ENCODE measurements at places on chromosomes 11 and 22.

DNA sequence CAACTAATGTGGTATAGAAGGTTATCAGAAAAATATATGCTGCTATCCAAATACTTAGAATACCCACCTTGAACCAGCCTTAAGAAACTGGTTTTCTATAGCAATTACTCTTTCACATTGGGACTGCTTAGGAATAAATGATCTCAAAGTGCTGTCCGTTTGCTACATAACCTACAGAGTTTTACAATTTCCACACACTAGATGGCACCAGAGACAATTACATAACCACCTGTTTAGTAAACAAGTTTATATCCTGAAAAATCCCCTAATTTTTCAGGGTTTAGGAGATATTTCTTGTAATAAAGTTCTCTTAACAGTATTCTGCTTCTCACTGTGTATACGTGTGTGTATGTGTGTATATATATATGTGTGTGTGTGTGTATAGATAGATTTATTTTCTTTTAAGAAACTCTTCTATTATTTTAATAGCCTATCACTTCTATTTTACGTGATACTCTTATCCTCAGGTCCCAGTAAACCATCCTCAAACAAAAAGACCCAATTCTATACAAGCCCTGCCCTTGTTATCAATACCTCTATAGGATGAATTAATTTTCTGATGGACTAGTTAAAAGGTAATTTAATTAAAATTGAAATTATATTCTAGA is 6.7 kb upstream of the OR5I1 start:
- DNase-seq = peak; percentile 11

DNA sequence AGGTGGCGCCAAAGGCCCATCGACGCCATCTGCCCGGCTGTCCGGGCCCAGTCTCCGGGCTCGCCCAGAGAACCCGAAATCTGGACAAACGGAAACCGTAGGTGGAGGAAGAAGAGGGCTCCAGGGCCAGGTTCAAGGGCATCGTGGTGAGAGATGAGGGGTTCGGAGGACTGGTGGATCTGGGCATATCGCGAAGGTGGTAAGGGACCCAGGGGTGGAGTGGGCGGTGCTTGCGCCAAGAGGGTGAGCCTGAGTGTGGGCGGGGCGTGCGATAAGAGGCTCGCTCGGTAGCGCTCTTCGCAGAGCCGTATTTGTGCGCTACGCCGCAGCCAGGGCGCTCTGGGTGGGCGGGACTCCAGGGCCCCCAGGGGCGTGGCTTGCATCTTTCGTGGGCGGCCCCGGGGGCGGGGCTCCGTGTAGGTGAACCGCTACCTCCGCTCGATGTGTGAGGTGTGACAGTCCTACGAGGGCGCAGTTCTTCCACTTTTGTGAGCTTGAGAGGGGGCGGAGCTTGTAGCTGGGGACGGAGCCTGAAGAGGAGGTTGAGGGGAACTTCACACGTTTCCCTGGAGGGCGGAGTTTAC is 4.8 kb downstream of the CD248 start:
- peak; percentile 90 for DNase-seq

- no peak for DNase-seq
Observed at GRCh38 chr11:118658429-118659313, 20.8 kb downstream of the TREH start.

DNA sequence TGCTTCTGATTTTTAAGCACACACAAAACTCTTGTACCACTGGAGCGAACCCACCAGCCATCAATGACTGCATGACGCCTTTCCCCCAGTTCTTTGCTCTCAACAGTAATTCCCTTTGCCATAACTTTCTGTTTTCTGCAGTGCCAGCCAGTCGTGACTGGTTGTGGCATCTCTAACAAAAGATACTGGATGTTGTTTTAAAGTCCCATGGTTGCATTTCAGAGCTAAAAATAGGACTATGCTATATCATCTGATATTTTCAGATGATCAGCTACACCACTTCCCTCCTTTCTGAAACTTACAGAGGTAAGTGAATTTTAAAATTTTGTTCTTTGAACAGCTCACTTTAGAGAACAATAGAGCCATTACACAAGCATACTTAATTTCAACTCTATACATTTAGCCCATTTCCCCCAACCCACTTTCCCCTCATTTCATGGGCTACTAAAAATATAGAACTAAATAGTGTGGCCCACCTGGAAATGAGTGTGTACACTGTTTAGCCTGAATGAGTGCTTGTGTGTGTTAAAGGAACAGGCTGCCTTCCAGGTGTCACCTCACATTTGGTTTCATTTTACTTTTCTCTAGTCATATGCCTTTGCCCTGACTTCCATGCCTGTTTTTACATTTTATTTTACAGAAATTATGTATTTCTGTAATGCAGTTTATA is 136.9 kb upstream of the ZC3H12C start:
- DNase-seq = no peak

DNA sequence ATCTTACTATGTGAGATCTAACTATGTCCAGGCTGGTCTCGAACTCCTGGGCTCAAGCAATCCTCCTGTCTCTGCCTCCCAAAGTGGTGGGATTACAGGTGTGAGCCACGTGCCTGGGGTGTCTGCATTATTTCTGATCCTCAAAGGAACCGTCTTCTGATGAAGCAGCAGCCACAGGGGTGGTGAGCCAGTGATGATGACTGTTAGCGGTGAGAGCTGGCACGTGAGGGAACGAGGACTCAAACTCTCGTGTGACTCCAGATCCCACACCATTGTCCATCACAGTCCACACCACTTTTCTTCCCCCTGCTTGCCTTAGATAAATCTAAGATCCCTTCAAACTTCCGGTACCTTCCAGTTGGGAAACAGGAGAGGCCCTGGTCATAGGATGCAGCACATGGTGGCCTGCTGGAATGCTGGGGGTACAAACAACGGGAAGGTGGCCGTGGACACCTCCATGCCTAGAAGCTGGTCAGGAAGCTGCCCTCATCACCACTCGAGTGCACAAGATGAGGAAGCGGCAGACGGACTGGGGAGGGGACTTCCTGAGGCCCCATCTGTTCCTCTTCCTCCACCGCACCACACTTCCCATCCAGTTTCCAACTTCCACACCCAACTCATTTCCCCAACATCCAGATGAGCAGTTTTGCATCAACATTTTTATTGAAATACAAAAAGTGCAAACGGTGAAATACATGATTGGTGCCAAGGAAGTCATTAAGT is 23.8 kb downstream of the ARHGAP1 start:
- DNase-seq = no peak

- no peak for DNase-seq
Observed at GRCh38 chr22:19070397-19071169, 51.6 kb downstream of the DGCR2 start.

- DNase-seq = peak; percentile 78
Observed at GRCh38 chr11:72771507-72771906, 19.3 kb upstream of the ARAP1 start.

- DNase-seq = no peak
Observed at GRCh38 chr22:29206372-29207242, 911 bp downstream of the EMID1 start.

- DNase-seq = no peak
Observed at GRCh38 chr11:94845622-94846021, 77.5 kb downstream of the AMOTL1 start.

DNA sequence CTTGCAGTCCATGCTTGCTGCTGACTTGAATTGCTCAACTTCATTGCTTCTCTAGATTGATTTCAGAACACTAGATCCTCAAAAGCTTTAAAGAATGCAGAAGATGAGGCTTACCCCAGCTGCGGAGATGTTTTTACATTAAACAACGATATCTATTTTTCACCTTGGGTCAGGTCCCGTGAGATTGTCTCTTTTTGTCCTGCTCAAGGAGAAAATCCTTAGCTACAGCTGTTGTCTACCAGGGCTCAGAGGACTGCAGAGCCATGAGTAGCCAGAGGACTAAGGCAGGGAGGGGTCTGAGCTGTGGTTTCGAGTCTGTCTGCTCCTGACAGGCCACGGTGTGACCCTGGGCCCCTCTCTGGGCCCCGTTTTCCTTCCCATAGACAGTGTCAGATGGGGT is 51.4 kb downstream of the PKNOX2 start:
- no peak for DNase-seq

DNA sequence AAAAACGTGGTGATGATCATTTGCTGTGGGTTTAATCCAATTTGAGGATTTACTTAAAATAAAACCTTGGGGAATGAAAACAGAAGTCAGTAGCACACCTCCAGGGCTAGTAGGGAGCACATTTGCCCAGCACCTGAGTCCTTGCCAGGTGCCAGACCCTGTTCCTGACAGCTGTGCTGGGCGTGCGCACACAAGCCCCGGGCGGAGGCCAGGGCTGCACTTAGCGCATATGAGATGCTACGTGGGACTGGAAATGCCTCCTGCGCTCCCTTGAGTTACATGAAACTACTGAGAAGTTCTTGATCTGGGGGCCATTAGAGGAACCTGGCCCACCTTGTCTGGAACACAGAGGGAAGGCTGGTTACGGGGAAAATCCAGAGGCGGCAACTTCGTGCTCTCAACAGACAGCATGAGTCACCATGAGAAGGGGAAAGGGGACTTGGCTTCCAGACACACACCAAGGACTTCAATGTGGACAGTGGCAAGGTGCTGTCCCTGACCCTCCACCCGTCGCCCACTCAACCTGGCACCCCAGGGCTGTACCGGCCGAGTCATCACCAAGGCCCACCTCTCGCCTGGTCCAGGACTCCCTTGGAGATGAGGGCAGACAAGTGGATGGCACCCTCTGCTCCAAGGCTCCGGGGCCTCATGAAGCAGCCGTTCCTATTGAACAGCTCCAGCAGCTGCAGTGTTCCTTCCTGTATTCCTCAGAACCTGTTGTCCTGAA is 1468.6 kb downstream of the BRD1 start:
- no peak for DNase-seq

GRCh38 chr11:62148271-62148980 is 24.6 kb downstream of the INCENP start:
- DNase-seq = no peak

GRCh38 chr11:36724742-36725385 is 126.8 kb upstream of the RAG2 start:
- no peak for DNase-seq

GRCh38 chr11:65945430-65945911 is at the start of gene TSGA10IP:
Gene TSGA10IP (plus strand): TSS chr11:65945480. CDS start chr11:65945676, 196 bp downstream.
- DNase-seq = no peak

- DNase-seq = peak; percentile 89
Observed at GRCh38 chr11:126917531-126918204, 82.9 kb downstream of the KIRREL3 start.

DNA sequence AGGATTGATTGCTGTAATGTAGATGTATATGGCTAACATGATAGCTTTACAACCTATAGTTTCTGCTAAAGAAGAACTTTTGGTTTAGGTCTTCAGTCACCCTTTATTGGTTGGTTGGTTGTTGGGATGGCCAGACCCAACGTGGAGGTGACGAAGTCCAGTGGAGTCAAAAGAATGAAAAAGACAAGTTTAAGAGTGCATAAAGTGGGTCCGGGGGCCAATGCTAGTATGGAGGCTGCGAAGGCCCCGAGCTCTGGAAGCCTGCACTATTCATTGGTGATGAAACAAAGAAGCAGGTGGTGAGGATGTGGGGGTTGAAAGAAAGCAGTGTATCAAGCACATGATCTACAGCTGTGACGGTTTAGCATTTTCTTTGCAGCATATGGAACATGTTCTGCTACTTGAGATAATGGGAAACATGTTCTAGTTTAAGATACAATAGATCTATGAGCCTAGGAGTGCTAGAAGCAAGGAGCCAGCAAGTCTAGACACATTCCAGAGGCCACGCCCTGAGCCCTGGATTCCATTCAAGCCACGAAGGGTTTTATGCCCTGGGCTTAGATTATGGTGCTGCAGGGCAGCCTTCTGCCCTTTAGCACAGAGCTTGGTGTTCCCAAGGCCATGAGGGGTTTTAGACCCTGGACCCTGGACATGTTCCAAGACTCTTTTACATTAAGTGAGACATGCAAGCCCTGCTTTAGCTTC is 6.3 kb downstream of the TCP11L1 start:
- DNase-seq = no peak

- DNase-seq = no peak
Observed at GRCh38 chr22:49815641-49816091, 12.0 kb downstream of the BRD1 start.

DNA sequence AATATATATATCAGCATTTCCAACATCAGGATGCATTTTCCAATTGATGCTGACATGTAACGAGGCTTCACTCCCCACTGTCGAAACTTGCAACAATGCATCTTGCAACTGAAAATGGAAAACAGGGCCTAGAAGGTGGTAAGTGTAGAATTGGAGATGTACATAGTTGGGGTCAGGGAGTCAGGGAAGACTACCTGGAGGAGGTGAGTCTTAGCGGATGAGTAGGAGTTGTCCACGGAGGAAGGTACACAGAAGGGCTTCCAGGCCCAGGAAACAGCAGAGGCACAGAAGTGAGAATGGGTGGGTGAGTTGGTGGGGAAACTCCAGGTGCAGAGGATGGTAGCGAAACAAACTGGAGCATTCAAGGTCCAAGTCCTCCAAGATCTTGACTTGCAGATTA is 2.0 kb upstream of the GRK2 start:
- no peak for DNase-seq

- DNase-seq = no peak
Observed at GRCh38 chr11:116225784-116226585, 546.8 kb downstream of the BUD13 start.

DNA sequence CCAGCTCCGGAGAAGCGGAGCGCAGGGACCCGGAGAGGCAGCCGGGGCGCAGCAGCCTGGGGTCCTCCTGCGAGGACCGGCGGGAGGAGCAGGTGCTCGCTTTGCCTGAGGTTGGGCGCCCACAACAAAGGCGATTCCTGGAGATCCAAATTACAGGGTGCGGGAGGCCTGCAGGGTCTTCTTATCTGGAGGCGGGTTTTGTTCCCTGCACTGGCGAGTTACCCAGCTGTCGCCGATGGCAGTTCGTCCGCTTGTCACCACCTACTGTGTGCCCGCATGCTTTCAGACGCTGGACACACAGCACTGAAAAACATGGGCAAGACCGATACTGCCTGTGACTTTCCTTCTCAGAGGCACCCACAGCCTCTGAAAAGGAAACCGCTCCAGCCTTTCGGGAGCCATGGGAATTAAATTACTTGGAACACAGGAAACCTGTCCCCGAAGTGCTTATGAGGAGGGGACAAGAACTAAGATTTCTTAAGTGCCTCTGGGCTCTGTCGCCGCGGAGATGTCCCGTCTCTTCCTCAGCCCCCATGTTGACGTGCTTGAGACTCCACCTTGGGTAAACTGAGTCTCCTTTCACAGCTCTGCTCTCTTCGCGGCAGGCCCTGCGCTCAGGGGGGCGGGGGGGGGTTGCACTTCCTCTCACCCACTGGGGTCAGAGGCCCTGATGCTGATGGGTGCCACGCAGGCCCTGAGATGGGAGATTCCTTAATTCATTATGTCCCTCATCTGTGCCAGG is 1.3 kb upstream of the ZFTA start:
- DNase-seq = no peak

- no peak for DNase-seq
Observed at GRCh38 chr22:43824724-43825420, 12.8 kb upstream of the EFCAB6 start.

- DNase-seq = no peak
Observed at GRCh38 chr11:8603696-8604077, 9.7 kb upstream of the STK33 start.

DNA sequence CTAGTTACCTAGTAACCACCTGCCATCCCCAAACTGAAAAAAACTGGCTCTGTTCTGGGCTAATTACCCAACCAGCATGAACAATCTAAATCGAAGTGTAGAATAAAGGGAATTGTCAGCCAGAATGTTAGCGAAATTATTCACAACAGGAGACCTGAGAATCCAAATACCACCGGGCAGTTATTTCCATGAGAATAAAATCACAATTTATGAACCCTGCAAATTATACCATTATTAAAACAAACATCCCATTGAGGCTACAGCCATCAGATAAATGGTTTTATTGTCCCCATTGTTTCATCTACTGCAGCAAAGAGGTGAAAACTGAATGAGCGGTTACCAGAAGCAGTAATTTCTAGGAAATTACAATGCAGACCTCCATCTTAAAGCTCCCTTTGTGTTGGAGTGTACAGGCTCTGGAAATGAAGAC is 21.7 kb downstream of the FAM168A start:
- no peak for DNase-seq

GRCh38 chr22:17890892-17891291 is 116.6 kb upstream of the BID start:
- no peak for DNase-seq

All from AG20443 (cell line).